ENCODE measurements at places on chromosomes 5 and 9.
A peak's percentile ranks its signal among the peaks of the same experiment; 100 is the strongest.

DNA sequence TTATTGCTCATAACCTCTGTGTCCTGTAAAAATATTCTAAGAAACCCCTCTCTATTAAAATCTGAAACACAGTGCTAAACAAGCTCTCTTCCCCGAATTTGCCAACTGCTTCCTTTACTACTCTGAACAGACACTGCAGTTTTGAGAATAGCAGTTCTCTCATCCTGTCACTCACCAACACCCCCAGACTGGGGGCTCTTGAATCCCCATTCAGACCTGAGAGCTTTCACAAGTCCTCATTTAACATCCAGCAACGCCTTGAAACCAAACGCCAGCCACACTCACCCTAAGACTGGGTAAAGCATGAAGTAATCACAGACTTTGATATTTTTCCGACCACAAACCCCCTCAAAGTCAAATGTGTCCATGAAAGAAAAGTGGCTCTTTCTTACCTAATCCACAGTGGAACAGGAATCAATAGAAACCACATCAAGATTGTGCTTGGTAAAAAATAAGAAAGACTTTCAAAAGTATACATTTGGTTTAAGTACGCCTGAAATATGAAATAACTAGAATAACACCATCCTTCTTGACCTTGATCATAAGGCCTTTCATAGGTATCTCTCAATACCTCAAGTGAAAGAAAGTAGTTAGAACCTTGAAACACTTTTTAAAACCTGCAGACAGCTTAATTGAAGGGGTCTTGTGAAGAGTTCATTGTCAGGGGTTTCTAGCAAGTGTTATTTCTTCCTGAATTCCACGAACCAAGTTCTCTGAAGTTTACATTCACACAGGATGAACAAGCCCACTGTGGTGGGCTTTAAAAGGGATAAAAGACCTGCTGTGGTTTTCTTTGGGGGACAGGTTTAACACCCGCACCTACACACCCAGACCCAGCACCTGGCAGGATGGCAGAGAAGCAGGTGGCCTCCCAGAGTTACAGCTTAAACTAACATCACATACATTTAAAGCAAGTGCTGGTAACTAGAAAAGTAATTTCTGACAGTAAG, 412.6 kb downstream of the MLLT3 start:
- no peak for DNase-seq

- no peak for DNase-seq
Measured at GRCh38 chr5:85263125-85263524, 878.4 kb upstream of the EDIL3 start.

DNA sequence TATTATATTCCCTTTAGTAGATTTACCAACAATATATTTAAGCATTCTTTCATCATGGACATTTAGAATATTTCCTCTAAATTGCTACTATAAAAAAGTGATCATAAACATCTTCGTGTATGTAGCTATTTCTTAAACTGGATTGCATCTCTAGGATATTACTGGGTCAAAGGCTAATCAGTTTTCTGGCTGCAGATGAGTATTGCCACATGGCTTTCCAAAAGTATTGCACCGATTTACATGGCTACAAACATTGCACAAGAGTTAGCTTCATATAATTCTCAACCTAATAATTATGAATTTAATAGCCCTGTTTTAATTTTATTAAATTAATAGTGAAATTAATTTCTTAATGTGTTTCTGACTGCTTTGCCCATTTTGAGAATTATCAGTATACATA, 183.4 kb downstream of the DMRT2 start:
- DNase-seq = no peak

DNA sequence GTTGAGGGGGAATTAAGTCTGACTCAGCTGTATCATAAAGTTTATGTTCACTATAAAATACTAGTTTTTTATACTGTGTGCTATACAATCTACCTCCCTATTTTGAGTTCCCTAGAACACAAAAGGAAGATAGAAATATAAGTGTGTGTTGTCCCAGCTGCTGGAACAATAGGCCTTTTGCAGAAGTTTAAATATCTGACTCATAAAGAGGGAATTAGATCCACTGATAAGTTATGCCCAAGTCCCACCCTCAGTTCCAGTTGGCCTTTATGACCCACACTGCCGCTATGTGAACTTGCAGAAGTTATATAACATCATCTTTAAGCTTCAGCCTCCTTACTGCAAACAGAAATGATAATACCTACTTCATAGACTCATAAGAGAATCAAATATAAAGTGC, 88.5 kb upstream of the DAB2 start:
- no peak for DNase-seq

GRCh38 chr5:150487199-150488061, 20.5 kb upstream of the NDST1 start:
- peak; percentile 27 for DNase-seq

DNA sequence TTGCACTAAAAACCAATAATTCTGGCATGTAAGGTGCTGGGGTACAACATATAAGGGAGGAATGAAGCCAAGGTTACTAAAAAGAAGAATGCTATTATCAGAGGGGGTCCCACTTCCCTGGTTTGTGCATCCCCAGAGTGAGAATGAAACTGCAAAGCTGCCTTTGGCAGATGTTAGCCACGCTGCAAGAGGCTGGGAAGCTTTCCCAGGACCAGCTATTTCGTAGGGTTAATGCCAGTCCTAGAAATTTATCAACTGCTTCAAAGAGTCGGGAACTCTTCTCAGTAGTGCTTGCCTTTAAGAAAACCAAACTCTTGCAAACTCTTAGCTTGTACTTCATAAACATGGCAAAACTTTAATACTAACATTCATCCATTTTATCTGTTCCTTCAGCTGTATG, 87.5 kb upstream of the NR5A1 start:
- DNase-seq = no peak

DNA sequence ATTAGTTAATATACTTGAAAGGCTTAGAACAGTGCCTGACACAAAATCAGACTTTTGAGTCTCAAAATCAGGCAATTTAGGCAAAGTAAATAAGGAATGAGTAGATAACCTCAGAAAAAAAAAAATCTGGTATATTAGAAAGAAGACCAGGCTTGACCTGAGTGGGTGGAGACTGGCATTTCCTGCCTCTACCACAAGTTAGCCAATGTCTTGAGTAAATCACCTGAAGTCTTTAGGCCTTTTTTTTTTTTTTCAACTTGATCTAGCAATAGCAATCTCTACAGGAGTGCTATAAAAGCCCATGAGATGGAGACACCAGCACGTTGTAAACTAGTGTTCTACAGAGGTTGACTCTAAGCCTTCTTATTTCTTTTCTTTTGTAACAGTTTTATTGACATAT, 104.2 kb upstream of the RASEF start:
- DNase-seq = no peak

DNA sequence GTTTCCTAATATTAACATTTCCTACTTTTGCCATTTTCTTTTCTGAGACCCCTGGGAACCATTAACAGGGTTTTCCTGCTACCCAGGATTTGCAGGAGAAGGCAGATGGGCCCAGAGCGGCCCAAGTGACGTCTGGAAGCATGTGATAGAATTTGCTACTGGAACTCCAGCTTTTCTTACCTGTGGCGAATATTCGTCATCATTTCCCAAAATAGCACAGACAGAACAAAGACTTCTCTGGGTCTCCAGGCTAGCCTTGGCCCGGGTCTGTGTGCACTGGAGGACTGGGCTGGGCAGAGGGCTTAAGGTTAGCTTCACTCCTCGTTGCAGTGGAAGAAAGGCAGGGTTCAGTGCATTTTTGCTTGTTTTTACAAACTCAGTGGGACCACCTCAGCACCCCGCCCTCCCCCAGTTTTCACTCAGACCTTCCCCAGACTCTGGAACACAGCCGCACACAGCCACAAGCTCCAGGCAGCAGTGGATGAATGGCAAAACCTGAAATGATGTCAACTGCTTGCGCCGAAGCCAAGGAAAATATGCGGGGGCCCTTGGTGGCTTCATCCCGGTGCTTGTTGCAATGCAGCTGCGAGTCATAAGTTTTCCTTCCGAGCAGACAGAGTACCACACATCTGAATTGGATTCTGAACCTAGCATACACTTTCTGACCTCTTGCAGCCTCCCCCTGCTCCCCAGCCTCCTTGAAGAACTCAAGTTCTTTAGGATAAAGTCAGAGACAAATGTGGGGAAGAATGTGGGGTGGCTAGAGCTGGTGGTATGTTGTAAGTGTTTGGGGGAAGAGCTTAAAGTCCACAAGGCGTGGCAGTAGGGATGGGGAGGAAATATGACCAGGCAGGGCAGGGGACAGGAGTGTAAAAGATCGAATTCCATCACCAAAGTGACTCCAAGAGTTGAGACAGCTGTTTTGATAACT, 586.0 kb downstream of the CCDC171 start:
- no peak for DNase-seq

- DNase-seq = no peak
Measured at GRCh38 chr5:105573575-105573974, 2011.0 kb upstream of the NUDT12 start.

DNA sequence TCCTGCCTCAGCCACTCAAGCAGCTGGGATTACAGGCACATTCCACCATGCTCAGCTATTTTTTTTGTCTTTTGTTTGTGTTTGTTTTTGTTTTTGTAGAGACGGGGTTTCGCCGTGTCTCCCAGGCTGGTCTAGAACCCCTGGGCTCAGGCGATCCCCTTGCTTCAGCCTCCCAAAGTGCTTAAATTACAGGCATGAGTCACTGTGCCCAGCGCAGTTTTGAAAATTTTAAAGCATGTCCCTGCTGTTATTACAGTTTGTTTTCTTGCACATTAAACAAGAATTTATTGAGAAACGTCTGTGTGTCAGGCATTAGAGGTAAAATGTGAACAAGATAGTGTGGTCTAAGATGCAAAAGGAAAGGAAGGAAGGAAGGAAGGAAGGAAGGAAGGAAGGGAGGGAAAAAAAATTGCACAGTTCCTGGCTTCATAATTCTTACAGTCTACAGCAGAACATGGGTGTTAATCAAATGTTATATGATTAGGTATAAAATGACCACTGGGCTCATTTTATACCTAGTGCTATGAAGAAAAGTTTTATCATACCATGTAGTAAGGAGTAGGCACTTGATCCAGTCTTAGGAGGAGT, 205.4 kb downstream of the SNX18 start:
- no peak for DNase-seq

GRCh38 chr9:69867081-69867814, 46.6 kb downstream of the CFAP95 start:
- no peak for DNase-seq

- DNase-seq = no peak
Measured at GRCh38 chr5:142295960-142296860, 28.6 kb downstream of the SPRY4 start.

DNA sequence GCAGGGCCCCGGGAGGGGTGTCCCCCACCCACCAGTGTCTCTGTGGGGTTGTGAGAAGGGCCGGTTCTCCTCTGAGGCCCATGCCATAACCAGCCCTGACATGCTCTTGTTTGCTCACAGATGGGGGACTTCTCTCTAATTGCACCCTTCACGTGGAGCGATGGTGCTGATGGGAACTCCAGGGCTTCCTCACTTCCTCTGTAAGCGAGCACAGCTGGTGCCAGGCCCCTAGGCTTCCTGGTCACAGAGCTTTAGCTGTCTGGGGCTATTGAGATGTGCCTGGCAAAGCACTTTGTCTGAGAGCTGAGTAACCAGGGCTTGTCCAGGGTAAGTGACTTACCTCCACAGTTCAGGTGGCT, 36.4 kb downstream of the PHF2 start:
- no peak for DNase-seq

GRCh38 chr9:28289746-28290145, 716.5 kb upstream of the C9orf72 start:
- DNase-seq = no peak

GRCh38 chr9:128214571-128215490, 11.7 kb downstream of the DNM1 start:
- DNase-seq = no peak

- no peak for DNase-seq
Measured at GRCh38 chr5:159038907-159039306, 60.8 kb downstream of the EBF1 start.

DNA sequence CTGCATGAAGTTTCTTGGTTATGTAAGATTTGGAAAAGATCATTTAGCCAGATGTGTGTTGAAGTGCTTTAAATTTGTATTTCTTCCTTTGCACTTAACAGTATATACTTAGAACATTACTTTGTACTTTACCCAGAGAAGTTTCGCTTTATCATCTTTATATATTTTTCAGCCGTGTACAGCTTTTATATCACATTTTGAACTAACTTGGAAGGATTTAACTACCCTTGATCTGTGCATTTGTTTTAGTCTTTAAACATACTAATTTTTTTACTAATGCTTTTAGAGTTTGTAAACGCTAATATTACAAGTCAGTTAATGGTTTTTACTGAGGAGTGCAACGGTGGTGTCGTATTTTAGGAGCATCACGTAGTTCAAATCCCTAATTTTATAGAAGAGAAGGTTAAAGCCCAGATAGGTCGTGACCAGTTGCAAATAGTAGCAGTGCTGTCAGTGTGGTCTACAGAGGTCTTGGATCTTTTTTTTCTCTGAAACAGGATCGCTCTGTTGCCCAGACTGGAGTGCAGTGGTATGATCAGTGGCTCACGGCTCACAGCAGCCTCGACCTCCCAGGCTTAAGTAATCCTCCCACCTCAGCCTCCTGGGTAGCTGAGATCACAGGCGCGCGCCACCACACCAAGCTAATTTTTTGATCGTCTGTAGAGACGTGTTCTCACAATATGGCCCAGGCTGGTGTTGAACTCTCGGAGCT, 2.0 kb downstream of the MATR3 start:
- no peak for DNase-seq

DNA sequence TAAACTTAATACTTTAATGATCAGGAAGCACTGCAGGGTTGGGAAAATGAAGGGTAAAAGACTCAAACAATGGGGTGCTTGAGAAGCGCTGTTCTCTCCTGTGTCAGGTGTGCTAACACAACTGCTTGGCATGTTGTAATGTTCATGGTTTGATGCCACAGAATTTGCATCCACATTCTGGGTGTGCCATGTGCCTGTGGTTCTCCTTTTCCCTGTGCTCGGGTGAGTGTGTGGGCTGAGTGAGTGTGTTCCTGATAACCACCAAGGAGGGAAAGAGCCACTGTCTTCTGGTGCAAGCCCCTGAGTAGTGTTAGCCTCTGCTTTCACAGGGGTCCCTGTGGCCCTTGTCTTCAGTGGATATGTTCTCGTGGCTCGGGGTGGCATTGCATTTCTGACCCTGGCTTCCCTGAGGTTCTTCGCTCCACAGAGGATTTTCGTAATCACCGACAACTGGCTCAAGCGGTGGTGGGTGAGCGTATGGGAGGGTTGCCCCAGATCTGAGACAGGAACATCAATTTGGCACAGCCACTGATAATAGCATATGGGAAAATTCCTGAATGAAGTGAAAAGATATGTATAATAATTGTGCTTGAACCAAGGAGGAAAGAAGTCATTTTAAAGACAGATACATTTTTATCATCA, 102.0 kb downstream of the MVB12B start:
- DNase-seq = no peak

- DNase-seq = no peak
Measured at GRCh38 chr5:961002-961710, 47.4 kb upstream of the NKD2 start.
